ENCODE measurements at places on chromosomes 12 and 14.
A peak's percentile ranks its signal among the peaks of the same experiment; 100 is the strongest.

DNA sequence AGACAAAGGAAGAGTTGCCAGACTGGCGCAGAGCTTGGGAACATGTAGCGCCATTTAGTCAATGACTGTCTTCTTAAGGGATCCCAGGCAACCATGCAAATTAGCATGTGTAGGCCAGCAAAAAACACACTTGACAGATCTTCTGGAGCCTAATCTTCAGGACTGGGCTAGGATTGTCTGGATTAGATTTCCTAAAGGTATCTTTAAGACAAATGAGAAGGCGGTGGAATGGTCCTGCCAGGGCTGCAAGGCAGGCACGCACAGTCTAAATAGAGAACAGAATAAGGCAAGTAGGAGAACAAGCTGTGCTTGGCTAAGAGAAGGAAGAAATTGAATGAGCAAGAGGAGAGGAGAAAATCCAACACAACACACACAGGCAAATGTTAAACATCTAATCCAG lies 80.0 kb downstream of the CIT start:
- DNase-seq, result no peak

DNA sequence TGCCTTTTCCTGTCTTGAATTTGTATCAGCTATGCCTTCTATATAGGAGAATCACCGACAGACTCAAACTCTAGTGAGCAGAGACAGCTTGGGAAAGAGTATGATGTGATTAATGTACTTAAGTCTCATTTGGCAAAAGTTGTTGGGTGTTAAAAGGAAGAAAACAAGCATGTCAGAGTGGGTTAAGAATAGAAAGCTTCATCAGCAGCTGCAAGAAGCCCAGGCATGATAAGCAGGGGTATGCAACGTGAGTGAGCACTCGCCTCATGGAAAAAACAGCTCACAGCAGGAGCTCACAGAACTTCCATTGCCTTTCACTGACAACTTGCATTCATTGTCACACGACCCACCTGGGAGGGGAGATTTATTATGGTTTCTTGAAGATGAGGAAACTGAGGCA lies 35.9 kb upstream of the WNK1 start:
- DNase-seq, result peak; percentile 11

DNA sequence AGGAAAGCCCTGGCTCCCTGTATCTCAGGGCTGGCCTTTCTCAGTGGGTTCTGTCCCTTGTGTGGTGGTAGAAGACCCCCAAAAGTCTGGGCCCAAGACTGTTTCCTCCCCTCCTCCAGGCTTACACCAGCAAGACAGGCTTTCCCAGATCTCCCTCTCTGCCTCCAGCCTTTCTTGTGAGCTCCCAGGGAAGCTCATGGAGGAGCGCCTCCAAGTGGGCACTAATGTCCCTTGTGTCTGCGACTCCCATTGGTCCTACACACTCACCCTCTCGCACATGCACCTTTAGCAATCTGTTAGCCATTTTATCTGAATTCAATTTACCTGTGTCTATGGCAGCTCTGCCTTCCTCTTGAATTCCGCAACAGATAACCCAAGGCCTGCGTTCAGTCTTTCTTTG lies 251.1 kb upstream of the CAND1 start:
- peak; percentile 7 for DNase-seq

DNA sequence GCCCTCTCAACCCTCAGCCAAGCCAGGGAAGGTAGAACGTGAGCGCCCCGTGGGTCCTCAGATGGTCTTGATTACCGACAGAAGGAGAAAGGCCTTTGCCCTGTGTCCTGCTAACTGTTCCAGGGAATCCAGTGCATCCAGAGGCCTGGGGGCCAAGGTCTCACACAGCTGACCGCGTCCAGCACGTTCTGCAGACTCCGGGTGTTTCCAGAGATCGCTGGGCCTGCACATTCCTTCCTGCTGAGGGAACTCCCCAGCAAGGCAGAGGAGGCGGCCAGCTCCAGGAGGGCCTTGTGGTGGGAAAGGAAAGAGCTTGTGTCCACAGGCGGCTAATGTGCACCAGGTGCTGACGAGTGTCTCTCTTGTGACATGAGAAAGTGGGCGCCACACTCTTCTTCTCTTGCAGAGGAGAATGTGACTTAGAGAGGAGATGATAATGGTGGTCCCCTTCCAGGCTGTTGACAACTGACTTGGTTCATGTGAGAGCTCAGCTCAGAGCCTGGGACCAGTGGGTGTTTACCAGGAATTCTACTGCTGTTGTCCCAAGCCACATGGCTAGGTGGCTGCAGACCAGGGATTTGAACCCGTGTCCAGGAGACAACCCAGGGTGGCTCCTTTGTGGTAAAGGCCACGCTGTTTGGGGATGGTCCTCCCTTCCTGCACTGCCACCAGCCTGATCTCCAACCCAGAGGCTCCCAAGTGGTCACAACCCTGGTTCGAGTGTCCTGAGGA lies 46.8 kb upstream of the DLK1 start:
- no peak for DNase-seq

DNA sequence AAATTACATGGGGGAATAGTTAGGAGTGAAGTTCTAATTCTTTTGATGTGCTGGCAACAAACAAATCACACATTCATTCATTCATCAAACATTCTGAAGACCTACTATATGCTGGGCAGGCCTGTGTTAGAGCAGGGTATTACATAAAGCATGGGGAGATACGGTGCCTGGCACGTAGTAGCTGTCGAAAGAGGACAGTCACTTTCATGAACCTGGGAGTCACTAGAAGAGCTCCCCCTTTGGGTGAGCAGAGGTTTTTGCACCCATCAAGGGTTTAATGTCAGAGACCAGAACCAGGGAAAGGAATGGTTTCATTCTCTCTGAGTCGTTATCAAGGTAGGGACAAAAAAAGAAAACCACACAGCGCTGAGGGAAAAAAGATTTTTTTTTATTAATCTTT lies 10.0 kb downstream of the LHX5 start:
- no peak for DNase-seq

DNA sequence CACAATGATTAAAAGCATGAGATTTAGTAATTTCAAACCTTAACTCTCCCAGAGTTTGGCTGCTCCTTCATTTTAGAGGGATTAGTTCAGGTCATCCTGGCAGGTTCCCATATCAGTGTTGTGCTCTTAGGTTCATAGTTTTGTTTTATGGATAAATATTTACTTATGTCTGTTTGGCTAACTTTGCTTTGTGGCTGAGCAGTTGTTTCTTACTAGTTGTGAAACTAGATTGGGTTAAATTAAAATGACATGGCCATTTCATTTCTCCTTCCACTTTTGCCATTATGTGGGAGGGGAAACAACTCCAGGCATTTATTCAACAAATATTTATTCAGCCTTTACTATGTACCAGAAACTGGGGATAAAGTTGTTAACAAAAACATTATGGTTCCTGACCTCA lies 158.8 kb downstream of the TMTC3 start:
- DNase-seq, result no peak

GRCh38 chr14:49461529-49462401 lies 124.4 kb downstream of the RPS29 start:
- peak; percentile 54 for DNase-seq

- no peak for DNase-seq
These were observed 107.7 kb upstream of the LRFN5 start for GRCh38 chr14:41498959-41499358.

DNA sequence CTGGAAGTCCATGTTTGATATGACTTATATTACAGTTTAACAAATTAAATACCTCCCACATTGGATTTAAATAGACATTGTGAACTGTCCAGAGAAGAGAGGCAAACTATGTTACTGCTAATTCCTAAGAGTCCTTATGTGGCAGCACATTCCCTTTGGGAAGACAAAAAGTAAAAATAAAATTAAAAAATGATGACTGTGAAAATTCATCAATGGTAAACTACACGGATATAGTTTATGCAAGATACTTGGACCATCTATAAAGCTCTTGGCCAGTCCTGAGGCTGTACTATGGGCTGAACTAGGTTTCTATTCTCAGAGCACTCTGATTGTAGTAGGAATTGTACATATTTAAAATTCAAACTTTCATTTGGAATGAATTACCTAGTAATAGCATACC lies 206.4 kb downstream of the LRRK2 start:
- no peak for DNase-seq

DNA sequence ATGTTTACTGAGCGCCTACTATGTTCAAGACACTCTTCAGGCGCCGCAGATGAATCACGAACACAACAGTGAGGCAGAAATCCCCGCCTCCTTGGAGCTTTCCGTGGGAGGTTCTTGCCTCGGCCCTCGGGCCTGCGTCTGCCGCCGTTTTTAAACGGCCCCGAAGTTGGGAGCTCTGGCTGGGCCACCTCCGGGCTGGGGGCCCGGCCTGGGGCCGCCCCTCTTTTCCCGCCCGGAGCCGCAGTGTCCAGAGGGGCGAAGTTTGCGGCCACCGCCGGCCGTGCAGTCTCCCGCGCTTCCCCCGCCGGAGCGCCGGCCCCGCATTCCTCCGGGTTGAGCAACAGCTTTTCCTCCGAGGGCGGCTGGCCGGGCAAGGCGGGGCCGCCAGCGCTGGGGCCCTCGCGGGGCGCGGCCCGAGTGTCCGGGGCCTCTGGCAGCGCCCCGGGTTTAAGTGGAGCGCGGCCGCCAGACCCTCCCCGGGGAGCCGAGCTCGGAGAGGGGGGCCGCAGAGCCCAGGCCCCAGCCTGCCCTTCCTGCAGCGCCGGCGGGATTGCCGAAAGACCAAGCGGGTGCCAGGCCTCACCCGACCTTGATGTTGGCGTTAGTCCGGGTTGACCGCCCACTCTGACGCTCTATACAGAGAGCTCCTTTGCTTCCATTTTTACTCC lies 18.7 kb upstream of the CTDSP2 start:
- peak; percentile 39 for DNase-seq

DNA sequence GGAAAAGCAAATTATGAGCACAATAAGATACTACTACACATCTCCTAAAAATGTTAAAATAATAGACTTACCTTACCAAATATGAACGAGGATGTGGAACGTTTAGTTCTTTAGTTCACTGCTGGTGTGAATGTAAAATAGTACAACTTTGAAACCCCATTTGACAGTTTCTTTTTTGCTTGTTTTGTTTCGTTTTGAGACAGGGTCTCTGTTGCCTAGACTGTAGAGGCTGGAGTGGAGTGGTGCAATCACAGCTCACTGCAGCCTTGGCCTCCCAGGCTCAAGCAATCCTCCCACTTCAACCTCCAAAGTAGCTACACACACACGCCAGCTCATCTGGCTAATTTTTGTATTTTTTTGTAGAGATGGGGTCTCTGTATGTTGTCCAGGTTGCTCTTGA lies 136.4 kb upstream of the FAR2 start:
- DNase-seq, result no peak

DNA sequence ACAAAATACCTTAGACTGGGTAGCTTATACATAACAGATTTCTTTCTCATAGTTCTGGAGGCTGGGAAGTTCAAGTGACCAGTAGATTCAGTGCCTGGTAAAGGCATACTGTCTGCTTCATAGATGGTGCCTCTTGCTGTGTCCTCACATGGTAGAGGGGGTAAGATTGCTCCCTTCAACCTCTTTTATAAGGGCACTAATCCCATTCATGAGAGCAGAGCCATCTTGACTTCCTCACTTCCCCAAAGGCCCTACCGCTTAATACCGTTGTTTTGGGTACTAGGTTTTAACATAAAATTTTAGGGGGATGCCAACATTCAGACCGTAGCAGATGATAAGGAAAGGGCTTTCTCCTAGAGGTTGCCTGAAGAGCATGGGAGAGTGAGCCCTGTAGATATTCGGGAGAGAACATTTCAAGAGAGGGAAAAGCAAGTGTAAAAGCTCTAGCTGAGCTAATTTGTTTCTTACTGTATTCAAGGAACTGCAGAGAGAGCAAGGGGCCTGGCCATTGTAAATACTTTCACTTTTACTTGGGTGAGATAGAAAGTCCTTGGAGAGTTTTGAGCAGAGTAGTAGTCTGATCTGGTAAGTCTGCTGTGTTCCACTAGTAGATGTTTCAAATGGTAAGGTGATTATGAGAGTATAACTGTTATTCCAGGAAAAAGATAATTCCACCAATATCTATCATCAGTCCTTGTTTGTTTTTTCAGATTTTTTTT lies 27.3 kb downstream of the FRS2 start:
- no peak for DNase-seq

GRCh38 chr12:8038659-8039114 lies 6.2 kb downstream of the FOXJ2 start:
- peak; percentile 95 for DNase-seq

Measured in NCI-H146 (cell line).